Fibroblast of the conjunctiva (primary cell): ENCODE measurements at places on chromosomes 1 and 21.

- DNase-seq = no peak
These were observed 156.9 kb downstream of the EDEM3 start for GRCh38 chr1:184597650-184598357.

- DNase-seq = no peak
These were observed 406.7 kb downstream of the SIPA1L2 start for GRCh38 chr1:232223183-232223708.

- no peak for DNase-seq
These were observed 37.7 kb upstream of the ASPM start for GRCh38 chr1:197184190-197184589.

DNA sequence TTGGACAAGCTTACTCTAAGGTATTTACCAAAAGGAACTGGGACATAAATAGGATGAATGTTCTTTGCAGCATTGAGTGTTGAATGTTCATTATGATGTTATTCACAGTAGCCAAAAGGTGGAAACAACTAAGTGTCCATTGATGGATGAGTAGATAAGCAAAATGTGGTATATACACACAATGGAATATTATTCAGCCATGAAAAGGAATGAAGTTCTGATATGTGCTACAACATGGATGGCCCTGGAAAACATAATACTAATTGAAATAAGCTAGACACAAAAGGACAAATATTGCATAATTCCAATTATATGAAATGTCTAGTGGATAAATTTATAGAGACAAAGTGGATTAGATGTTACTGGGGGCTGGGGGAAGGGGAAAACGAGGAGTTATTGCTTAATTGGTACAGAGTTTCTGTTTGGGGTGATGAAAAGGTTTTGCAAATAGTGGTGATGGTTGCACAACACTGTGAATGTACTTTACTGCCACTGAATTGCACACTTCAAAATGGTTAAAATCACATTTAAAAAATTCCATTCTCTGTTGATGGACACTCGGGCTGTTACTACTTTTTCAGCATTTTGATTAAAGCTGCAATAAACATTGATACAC is 2.9 kb downstream of the MTARC1 start:
- no peak for DNase-seq

- no peak for DNase-seq
These were observed 3.5 kb downstream of the RGS4 start for GRCh38 chr1:163072658-163073057.

DNA sequence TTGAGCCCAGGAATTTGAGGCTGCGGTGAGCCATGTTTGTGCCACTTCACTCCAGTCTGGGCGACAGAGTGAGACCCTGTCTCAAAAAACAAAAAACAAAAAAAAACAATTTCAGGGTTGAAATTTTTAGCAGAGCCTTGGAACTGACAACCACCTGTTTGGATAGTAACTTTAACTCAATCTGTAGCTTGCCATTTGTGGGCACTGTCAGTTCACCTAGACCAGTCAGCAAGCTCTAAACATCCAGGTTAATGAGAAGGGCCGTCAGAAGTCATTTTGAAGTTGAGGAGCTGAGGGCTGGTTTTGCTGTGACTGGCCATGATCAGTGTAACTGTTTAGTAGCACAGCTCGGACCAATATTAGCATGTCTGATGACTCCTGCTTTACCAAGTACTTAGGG is 8.4 kb downstream of the TRAPPC10 start:
- DNase-seq = no peak

DNA sequence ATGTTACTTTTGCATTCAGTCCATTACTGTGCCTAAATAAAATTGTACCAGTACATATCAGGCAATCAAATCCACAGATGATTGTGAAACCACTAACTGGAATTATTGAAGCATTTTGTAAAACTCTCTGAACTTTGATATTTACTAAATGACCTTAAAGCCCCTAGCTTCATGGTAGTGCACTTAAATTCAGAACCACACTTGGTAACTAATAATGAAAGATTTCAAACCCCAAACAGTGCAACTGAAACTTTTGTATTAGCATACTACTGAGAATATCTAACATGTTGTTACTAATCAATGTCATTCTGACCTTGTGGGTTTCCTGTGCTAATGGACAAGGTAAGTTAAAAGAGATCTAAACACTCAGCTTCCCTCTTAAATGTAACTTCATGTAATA is at the start of gene CFHR3:
TSS of gene CFHR3 (plus strand) at position 238 of the 400 bp plus-strand sequence. CDS start at position 285, 47 bp downstream.
- DNase-seq = no peak

GRCh38 chr1:109996476-109996875 is 11.9 kb downstream of the AHCYL1 start:
- DNase-seq = no peak

GRCh38 chr1:53614231-53615021 is 124.5 kb downstream of the GLIS1 start:
- DNase-seq = no peak

GRCh38 chr21:44892536-44893277 is 19.2 kb upstream of the PTTG1IP start:
- no peak for DNase-seq

GRCh38 chr1:109265741-109266330 is 16.5 kb downstream of the CELSR2 start:
- DNase-seq = no peak

- no peak for DNase-seq
These were observed 38.6 kb upstream of the ADGRL4 start for GRCh38 chr1:79044974-79045650.

- no peak for DNase-seq
These were observed at the start of gene AKT3 for GRCh38 chr1:243850202-243850451. Gene AKT3, minus strand, starts transcription at chr1:243850243. Its CDS starts 7,073 bp downstream, at chr1:243843170.

- no peak for DNase-seq
These were observed 50.5 kb upstream of the ZYG11A start for GRCh38 chr1:52792036-52792435.

- no peak for DNase-seq
These were observed 64.8 kb downstream of the PRDM2 start for GRCh38 chr1:13764588-13765332.

- DNase-seq = no peak
These were observed 32.6 kb downstream of the TRIM67 start for GRCh38 chr1:231194476-231194842.

- no peak for DNase-seq
These were observed 117.2 kb downstream of the CNIH3 start for GRCh38 chr1:224733027-224733911.

GRCh38 chr1:64701071-64701470 is 43.8 kb upstream of the RAVER2 start:
- DNase-seq = no peak

- peak; percentile 35 for DNase-seq
These were observed 221.6 kb upstream of the VAMP3 start for GRCh38 chr1:7549277-7550161.

DNA sequence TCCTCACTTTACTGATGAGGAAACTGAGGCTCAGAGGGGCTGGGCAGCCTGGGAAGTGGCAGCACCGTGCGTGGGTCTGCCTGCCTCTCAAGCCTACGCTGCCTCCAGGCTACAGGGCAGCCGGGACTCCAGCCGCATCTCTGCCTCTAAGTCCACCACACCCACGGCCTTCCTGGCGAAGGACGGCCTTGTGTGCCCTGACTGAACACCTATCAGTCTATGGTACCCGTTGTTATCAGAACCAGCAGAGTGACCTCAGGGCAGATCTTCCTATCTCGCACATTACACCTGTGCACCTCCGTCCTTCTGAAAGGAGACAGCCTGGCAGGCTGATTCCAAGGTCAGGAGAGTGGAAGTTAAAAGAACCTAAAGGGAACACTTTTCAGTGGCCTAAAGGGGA is 35.7 kb upstream of the SLC30A1 start:
- no peak for DNase-seq

DNA sequence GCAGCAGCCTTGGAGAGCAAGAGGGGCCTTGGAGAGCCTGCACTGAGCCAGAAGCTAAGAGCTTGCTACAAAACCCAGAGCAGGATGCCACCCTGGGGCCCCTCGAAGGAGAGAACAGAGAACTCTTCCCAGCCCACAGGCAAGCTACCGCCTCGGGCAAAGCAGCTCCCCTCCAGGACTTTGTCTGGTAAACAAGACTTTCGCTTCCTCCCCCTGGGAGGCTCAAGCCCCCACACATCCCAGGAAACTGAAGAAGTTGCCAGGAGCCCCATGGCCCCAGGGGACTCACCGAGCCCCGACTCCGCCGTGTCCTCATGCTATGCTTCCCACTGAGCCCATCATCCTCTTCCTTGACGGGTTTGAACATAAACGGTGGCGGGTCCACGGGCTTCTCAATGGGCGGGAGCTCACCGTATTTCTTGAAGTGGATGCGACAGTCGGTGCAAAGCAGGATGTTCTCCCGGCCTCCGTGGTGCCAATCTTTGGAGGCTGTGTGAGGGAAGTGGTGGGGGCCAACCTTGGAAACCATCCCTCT is 45.9 kb downstream of the SLC45A1 start:
- DNase-seq = no peak

- no peak for DNase-seq
These were observed 2.2 kb upstream of the PDZK1IP1 start for GRCh38 chr1:47191940-47192457.

- DNase-seq = no peak
These were observed 100.3 kb upstream of the GRIK3 start for GRCh38 chr1:37134599-37134998.

DNA sequence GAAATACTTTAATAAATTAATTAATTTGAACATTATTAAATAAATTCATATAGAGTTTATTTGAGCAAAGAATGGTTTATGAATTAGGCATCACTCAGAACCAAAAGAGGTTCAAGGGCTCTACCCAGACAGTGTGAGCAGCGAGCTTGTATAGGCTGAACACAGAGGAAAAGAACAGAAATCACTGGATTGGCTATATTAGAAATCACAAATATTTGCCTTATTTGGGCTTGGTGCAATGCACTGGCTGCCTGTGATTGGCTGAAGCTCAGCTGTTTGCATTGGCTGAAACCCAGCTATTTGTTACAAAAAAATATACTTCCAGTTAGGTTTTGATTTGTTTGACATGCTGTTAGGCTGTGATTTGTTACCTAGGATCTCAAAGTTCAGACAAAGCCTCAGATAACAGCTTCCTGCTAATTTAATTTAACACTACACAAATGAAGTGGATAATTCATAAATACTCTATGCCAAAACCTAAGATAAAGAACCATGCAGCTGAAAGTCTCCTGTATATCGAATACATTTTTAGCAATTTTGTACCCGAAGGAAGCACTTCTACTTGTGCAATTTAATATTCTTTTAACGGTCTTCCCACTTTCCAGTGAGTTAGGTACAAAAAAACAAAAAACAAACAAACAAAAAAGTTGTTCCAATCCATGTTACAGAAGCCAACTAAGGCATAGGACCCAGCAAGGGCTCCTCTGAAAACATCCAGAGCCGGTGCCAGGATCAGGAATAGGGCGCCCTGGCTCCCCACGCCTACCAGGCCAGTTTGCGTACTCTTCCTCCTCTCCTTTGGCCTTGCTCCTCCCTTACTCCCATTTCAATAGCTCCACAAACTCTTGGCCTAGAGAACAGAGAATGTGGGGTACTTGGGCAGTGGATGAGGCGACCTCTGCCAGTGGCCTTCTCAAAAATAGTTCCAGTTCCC is 179.1 kb downstream of the DUSP10 start:
- DNase-seq = no peak

- no peak for DNase-seq
These were observed 698.0 kb downstream of the PTPRU start for GRCh38 chr1:29934255-29934772.

- DNase-seq = no peak
These were observed 65.2 kb upstream of the RALGPS2 start for GRCh38 chr1:178659789-178660208.

DNA sequence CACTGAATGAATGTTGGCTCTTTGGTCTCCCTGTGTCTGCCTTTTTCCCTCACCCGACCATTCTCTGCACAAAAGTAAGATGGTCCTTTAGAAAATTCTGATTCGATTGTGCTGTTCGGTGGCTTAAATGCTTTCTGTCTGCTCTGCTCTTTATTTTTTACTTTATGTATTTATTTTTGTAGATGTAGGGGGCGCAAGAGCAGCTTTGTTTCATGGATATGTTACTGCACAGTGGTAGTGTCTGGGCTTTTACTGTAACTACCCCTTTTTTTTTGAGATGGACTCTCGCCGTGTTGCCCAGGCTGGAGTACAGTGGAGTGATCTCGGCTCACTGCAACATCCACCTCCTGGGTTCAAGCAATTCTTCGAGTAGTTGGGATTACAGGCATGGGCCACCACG is 15.7 kb downstream of the NLRP3 start:
- DNase-seq = no peak

DNA sequence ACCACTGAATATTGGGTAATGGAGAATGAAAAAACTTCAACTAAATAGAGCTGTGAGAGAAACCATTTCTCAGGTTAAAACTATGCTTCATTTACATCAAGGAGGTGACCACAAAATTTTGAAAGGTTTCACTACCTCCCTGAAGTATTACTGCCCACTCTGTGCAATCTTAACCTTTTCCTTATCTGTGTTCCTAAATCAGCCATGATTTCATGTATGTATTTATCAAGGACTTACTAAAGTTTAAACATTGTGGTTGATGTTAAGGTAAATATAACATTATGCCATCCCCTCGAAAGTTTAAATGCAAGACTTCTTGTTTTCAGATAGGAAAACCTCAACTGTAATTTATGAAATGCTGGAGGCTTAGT is 84.4 kb downstream of the CLEC20A start:
- no peak for DNase-seq

DNA sequence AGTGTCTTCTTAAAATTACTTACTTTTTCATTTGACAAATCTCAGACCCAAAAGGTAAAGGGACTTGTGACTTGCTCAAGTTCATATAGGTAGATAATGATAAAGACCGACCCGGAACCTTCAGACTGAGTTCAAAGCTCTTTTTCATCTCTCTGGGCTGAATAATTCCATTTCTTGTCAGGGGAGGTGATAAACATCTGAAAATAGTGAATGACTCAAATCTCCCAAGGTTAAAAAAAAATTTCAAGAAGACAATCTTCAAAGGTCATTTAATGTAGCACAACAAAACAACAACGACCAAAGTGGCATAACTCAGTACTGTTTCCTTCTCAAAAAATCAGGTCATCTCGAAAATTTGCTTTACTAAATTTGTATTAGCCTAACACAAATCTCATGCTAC is 20.6 kb downstream of the LUZP1 start:
- DNase-seq = no peak

- DNase-seq = no peak
These were observed 60.1 kb downstream of the IER5 start for GRCh38 chr1:181148636-181149035.

- no peak for DNase-seq
These were observed 27.4 kb downstream of the RSPH1 start for GRCh38 chr21:42468491-42469131.

GRCh38 chr1:171852272-171852671 is 11.0 kb downstream of the DNM3 start:
- DNase-seq = no peak

- peak; percentile 38 for DNase-seq
These were observed 124.6 kb upstream of the ZNF648 start for GRCh38 chr1:182185842-182186756.
